Spinal cord (tissue), 10 donors: ENCODE measurements at places on chromosomes 16 and 17. TPM values are rescaled to one million over a fixed set of nuclear protein-coding genes. Genes with fewer than 3 reads are reported as not detected.

Gene MTMR4
- 67.6 TPM for polyA plus RNA-seq

Gene C16orf96
- polyA plus RNA-seq, result 0.74 TPM

Gene PMP22
- 129 TPM for polyA plus RNA-seq

Gene TRIM16
- 45.7 TPM for polyA plus RNA-seq

Gene ITGAX
- polyA plus RNA-seq, result 9.3 TPM

Gene SAMD14
- 91.6 TPM for polyA plus RNA-seq

Gene TGFB1I1
- 15.8 TPM for polyA plus RNA-seq

Gene MT4
- polyA plus RNA-seq, result not detected

Gene FOXN1
- polyA plus RNA-seq, result not detected

Gene KCNJ2
- polyA plus RNA-seq, result 2.4 TPM

Gene KRT9
- polyA plus RNA-seq, result 0.11 TPM

Gene SSH2
- 23.8 TPM for polyA plus RNA-seq

Gene ZNF764
- 9.7 TPM for polyA plus RNA-seq

Gene NOS2
- polyA plus RNA-seq, result 1.4 TPM

Gene KREMEN2
- polyA plus RNA-seq, result 1.4 TPM

Gene HS3ST3B1
- 7.1 TPM for polyA plus RNA-seq

Gene TP53TG3D
- 2.3 TPM for polyA plus RNA-seq

Gene DHRS7C
- not detected for polyA plus RNA-seq
